ENCODE measurements at places on chromosomes 13 and 19. TPM values are rescaled to one million over a fixed set of nuclear protein-coding genes. Genes with fewer than 3 reads are reported as not detected.

SERTAD3 gene
- total RNA-seq, result 6.2 TPM

GATAD2A gene
- total RNA-seq, result 46.4 TPM

PRDX2 gene
- total RNA-seq, result 163 TPM

DNA sequence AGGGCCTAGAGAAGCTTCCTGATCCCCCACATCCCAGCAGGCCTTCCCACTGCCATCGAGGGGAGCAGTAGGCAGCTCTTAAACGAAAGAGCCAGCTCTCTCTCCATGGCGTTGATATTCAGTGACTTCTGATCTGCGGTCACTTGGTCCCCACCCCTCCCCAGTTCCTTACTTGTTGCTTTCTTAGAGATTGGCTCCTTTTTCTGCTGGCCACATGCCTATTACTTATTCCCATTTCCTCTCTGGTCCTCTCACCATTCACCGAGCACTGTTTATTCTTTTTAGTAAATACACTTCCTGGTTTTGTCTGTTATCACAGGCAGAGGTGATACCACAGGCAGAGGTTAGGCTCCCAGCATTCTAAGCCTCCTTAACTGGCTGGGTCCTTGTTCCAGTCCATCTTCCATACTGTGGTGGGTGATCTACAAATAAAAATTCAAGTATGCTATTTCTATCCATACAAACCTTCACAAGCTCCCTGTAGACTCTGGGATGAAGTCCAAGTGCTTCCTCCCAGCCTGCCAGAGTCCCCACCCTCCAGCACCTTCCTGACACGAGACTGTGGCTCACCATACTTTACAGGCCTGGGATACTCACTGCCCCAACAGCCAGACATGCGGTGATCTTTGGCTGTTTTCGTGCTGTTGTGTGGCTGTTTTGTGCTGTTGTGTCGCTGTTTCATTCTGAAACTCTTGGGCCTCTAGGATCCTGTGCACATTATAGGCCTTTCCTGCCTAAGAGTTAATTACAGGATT, 315.9 kb downstream of the ATP8A2 start:
- DNase-seq, result no peak

ATP8B3 gene
- 3.3 TPM for total RNA-seq

SOHLH2 gene
- total RNA-seq, result 1.7 TPM

- DNase-seq, result peak; percentile 15
These were observed 136.8 kb downstream of the MIPEP start for GRCh38 chr13:23752111-23753001.
